ENCODE measurements at places on chromosomes 11 and 22.

- peak; percentile 88 for DNase-seq
These were observed 13.4 kb downstream of the TNKS1BP1 start for GRCh38 chr11:57311109-57311936.

DNA sequence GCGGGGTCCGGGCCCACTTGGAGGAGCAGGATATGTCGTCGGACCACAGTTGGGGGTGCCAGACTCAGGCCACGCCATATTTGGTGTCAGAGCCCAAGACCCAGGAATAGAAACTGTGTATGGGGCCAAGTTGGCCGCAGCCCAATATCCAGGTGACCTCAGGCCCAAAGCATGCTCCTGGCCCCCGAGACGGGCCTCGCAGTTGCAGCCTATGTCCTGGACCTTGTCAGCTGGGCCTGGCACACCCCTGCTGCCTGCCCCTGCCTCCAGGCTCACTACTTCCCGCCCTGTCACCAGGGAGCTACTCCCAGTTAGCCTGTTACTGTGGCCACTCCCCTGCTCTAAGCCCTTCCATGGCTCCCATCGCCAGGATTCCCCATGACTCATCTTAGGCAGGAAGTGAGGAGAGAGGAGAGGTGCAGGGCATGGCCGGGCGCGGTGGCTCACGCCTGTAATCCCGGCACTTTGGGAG, 23.1 kb downstream of the A4GALT start:
- peak; percentile 81 for DNase-seq

- DNase-seq, result no peak
These were observed 134.3 kb downstream of the ELP4 start for GRCh38 chr11:31643857-31644256.

GRCh38 chr11:9320047-9320446, 5.7 kb upstream of the TMEM41B start:
- no peak for DNase-seq

DNA sequence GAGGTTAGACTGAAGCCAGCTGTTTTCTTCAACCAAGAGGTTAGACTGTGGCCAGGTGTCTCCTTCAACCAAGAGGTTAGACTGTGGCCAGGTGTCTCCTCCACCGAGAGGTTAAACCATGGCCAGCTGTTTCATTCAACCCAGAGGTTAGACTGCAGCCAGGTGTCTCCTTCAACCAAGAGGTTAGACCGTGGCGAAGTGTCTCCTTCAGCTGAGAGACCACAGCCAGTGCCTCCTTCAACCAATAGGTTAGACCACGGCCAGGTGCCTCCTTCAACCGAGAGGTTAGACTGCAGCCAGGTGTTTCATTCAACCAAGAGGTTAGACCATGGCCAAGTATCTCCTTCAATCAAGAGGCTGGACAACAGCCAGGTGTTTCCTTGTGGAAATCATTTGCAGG, 498.1 kb downstream of the TBC1D22A start:
- no peak for DNase-seq

- DNase-seq, result no peak
These were observed 533.5 kb downstream of the BUD13 start for GRCh38 chr11:116239247-116239646.

GRCh38 chr22:40805239-40805638, 13.9 kb downstream of the SLC25A17 start:
- DNase-seq, result no peak
